NCI-H2107 (cell line): ENCODE measurements at places on chromosomes 13 and 19.

- DNase-seq, result no peak
Measured at GRCh38 chr13:80116107-80116506, 224.8 kb downstream of the SPRY2 start.

GRCh38 chr13:71274923-71275608, 591.9 kb downstream of the DACH1 start:
- no peak for DNase-seq

DNA sequence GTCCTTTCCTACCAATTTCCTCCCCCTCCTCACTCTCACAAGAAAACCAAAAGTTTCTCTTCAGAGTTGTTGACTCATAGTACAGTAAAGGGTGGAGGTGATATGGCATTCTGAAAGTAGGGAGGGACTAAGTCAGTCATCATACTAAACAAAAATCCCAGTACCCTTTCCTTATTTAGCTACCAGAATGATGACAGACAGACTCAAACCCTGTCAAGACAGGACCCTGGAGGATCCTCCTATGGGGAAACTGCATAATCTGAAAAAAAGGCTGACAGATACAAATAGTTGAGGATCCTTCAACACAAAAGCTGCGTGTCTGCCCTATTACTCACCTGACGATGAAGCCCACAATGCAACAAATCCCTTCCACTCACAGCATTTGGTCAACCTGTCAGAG, 55.5 kb downstream of the CYSLTR2 start:
- no peak for DNase-seq

DNA sequence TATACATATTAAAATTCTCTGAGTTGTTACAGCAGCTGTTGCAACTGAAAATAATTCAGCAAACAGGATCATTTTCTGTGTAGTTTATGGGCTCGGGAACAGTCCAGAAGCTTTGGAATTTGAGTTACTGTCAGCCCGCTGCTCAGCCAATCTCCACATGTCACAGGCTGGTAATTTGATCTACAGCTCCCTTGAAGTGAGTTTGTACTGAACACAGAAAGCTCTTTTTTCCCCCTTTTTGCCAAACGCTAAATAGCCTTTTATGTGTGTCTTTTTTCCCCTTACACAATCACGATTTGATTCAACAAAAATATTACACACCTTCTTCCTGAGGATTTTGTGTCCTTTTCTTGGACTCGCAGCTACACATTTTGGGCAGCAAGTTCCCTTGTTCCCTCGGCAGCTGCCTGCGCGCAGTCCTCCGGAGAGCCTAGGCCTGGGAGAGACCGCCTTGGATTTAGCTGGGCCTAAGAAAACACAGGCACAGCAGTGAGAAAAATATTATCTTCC, 371.4 kb downstream of the KCNRG start:
- no peak for DNase-seq

- no peak for DNase-seq
Measured at GRCh38 chr13:64556376-64556775, 2673.8 kb downstream of the PCDH9 start.
